Progenitor cell of endocrine pancreas (in vitro differentiated cells): ENCODE measurements at places on chromosomes 13 and 19. TPM values are rescaled to one million over a fixed set of nuclear protein-coding genes. Genes with fewer than 3 reads are reported as not detected.

GRCh38 chr13:28313579-28313978 lies 175.2 kb downstream of the PAN3 start:
- peaks cover 8% of the 10 kb centered on the region for H3K4me1 ChIP-seq
- H3K27me3 ChIP-seq, result peaks cover 8% of the 10 kb centered on the region
- no peak overlapping the region for H3K4me3 ChIP-seq
- H3K36me3 ChIP-seq, result no peaks in the 10 kb centered on the region

GRCh38 chr19:33429891-33430673 lies 56.6 kb downstream of the CEBPG start:
- H3K27me3 ChIP-seq, result no peaks in the 10 kb centered on the region
- no peaks in the 10 kb centered on the region for H3K36me3 ChIP-seq
- no peak overlapping the region for H3K4me3 ChIP-seq
- H3K4me1 ChIP-seq, result no peaks in the 10 kb centered on the region
- DNase-seq, result no peak
- no peak overlapping the region for H3K27ac ChIP-seq

DNA sequence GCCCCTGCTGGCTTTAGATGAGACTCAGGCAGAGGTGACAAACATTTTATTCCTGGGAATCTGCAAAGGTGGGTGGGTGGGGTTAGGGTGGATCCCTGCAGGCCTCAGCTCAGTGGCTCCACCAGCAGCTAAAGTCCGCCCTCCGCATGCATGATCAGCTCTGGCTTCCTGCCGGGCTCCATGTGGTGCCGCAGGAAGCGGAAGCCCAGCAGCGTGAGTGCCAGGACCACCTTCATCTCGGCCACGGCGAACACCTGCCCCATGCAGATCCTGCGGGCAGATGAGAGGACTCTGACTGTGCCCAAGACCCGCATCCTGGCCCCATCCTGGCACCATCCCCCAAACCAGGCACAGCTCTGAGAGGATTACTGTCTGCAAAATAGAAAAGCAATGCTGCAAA lies 26.3 kb downstream of the CYP4F2 start:
- no peaks in the 10 kb centered on the region for H3K36me3 ChIP-seq
- H3K27me3 ChIP-seq, result no peaks in the 10 kb centered on the region
- DNase-seq, result no peak
- H3K4me3 ChIP-seq, result no peak overlapping the region
- no peak overlapping the region for H3K27ac ChIP-seq
- H3K4me1 ChIP-seq, result no peaks in the 10 kb centered on the region

- H3K4me3 ChIP-seq, result no peak overlapping the region
- peaks cover 38% of the 10 kb centered on the region for H3K36me3 ChIP-seq
- no peak overlapping the region for H3K27ac ChIP-seq
- H3K27me3 ChIP-seq, result no peaks in the 10 kb centered on the region
These were observed 5.9 kb downstream of the PAF1 start for GRCh38 chr19:39384839-39385568.

The CATSPERD gene
- not detected in 2 replicates for total RNA-seq

DNA sequence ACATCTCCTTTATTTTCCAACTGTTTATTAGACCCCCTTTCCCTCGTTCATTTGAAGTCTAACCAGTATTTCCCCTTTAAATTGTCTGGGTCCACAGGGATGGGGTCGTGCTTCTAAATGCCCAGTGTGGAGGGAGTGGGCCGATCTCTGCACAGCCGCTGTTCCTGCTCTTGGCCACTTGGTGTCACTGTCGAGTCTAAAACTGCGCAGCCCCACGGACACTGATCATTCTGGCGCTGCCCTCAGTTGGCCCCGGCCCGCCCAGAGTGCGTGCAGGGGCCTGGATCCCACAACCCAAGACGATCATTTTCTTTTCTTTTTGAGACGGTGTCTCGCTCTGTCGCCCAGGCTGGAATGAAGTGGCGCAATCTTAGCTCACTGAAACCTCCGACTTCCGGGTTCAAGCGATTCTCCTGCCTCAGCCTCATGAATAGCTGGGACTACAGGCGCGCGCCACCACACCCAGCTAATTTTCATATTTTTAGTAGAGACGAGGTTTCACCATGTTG lies 12.0 kb downstream of the WDR88 start:
- DNase-seq, result peak; percentile 56
- no peak overlapping the region for H3K4me3 ChIP-seq
- H3K27ac ChIP-seq, result no peak overlapping the region
- no peaks in the 10 kb centered on the region for H3K36me3 ChIP-seq
- H3K27me3 ChIP-seq, result peaks cover 7% of the 10 kb centered on the region

DNA sequence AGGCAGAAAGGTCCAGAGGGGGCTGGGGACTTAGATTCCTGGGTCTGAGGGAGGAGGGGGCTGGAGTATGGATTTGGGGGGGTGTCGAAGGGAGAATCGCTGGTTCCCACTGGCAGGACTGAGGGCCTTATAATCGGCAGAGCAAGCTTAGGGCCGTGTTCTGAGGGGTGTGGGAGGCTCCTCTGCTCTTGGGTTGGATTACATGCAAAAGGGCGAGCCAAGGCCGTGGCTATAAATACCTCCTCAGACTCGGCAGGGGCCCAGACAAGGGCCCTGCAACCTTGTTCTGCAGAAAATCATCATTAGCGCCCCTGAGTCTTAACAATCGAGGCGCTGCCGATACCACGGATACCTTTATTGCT lies 707 bp upstream of the MAMSTR start:
- no peak for DNase-seq
- H3K27me3 ChIP-seq, result no peaks in the 10 kb centered on the region
- peaks cover 12% of the 10 kb centered on the region for H3K4me1 ChIP-seq

- DNase-seq, result no peak
- H3K27me3 ChIP-seq, result peaks cover 76% of the 10 kb centered on the region
- no peak overlapping the region for H3K27ac ChIP-seq
- peaks cover 10% of the 10 kb centered on the region for H3K4me1 ChIP-seq
These were observed 206.5 kb upstream of the TSHZ3 start for GRCh38 chr19:31555634-31556215.

DNA sequence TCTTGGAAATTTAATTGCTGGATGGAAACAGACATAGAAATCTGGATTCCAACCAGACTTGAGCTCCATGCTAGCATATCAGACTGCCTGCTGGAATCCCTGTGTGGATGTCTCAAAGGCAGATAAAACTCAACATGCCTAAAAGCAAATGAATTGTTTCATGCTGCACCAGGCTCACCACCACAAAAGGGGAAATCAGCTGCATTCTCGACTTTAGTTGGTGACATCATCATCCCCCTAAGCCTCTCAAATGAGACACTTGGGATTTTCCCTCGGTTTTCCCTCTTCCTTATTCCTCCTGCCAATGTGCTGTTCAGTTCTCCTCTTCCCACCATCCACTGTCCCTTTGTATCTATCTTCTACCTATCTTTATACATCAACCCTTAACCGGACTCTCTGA lies 134.3 kb downstream of the ZDHHC20 start:
- peaks cover 31% of the 10 kb centered on the region for H3K27me3 ChIP-seq
- peaks cover 13% of the 10 kb centered on the region for H3K4me1 ChIP-seq
- H3K4me3 ChIP-seq, result no peak overlapping the region
- no peak overlapping the region for H3K27ac ChIP-seq

The TSHZ3 gene
- 15.0 and 15.5 TPM in 2 replicates for total RNA-seq

The CRYL1 gene
- 10.9 and 11.7 TPM in 2 replicates for total RNA-seq

The NPAS1 gene
- 2.2 and 2.4 TPM in 2 replicates for total RNA-seq

DNA sequence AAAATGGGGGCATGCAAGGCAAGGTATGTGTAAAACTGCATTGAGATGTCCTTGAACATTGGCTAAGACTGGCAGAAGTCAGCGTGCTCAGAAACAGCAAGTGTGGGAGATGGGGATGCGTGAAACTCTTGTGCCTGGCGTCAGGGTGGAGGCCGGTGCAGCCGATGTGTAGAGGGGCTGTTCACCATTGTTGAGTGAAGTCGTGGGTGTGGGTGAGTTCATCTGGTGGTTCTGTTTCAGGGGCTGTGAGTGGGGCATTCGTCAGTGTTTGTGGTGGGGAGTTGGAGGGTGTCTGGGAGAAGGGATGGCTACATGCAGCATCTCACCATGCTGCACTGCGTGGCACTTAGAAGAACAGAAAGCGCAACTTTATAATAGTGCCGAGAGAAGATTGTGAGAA lies 11.4 kb upstream of the MIA start:
- no peak for DNase-seq
- H3K36me3 ChIP-seq, result peaks cover 35% of the 10 kb centered on the region
- H3K4me3 ChIP-seq, result no peak overlapping the region
- no peaks in the 10 kb centered on the region for H3K27me3 ChIP-seq
- H3K4me1 ChIP-seq, result no peaks in the 10 kb centered on the region

The FCER2 gene
- total RNA-seq, result not detected in 2 replicates

DNA sequence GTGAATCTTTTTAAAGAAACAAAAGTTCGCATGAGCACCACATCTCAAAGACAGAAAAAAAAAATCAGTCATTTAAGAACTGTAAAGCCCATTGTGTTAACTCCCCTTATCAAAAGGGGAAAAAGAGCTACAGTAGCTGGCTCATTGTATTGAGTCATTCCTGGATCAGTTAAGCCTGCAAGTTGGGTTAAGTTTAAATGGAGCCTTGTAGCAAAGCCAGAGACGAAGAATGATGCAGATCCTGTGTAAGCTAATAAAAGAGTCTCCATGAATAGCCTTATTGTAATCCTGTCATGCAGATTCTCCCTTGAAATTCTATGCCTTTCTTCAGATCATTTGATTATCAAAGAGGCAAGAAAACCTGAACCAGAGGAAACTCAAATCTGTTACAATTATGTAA lies 83.8 kb downstream of the CRYL1 start:
- no peak for DNase-seq
- H3K4me3 ChIP-seq, result no peak overlapping the region
- H3K36me3 ChIP-seq, result no peaks in the 10 kb centered on the region
- H3K27me3 ChIP-seq, result peaks cover 5% of the 10 kb centered on the region
- peaks cover 10% of the 10 kb centered on the region for H3K4me1 ChIP-seq
